Activated T-helper 1 cell treated with Interleukin-2 at 50 U/mL for 16 hours (primary cell): ENCODE measurements at places on chromosomes 1 and 21.

DNA sequence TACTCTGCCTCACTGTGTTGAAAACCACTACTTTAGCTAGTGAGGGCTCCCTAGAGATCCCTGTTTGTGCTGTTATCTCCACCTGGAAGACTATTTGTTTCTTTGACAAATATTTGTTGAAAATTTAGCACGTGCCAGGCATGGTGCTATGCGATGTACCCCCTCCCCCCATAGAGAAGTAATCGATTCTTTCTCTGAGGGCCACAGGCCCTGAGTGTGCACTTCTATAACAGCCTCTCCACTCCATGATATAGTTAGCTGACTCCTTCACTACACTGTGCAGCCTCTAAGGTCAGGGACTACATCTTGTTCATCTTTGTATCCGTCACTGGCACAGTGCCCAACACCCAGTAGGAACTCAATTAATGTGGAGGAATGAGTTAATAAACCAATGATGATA, 17.3 kb upstream of the RBM15 start:
- DNase-seq = no peak

DNA sequence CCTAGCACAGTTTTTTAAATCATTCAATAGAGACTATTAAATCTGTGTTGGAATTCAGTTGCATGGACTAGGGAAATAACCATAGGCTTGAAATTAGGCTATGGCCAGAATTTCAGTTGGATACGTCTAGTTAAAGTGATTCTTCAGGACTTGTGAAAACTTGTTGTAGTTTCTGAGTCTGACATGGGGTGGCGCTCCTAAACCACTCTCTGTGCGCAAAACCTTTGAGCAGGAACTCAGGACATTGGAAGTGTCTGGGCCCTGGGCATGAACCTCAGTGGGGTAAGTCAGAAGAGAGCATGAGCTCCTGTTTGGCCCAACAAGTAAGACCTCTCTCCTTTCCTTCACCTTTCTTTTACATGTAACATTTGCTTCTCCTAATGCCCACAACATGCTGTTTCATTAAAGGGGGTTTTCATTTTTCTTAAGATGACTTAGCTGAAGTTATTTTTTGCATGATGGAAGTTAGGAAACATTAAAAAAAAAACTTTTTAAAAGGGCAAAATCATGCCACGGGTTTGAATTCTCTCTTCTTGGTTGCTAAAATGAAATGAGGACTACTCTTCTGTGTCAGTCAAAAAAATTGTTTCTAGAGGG, 17.1 kb upstream of the CCDC190 start:
- DNase-seq = no peak

GRCh38 chr1:236502972-236503639, 20.7 kb upstream of the LGALS8 start:
- DNase-seq = no peak

DNA sequence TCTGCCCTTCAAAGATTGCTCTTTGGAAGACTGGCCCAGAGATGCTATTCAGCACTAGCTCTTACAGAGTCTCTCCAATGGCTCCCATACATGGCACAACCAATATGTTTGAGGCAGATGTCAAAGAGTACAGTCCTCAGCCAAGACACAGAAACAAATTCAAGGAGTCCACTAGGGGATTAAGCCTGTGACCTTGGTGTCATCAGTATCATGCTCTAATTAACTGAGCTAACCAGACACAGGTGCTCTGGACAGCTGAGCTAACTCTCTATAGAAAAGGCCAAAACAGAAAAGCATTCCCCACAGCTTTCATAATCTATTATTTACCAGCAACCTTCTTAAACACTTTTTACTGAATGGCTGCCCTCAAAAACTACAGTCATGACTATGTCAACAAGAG, 666.0 kb upstream of the PLXNA2 start:
- no peak for DNase-seq

DNA sequence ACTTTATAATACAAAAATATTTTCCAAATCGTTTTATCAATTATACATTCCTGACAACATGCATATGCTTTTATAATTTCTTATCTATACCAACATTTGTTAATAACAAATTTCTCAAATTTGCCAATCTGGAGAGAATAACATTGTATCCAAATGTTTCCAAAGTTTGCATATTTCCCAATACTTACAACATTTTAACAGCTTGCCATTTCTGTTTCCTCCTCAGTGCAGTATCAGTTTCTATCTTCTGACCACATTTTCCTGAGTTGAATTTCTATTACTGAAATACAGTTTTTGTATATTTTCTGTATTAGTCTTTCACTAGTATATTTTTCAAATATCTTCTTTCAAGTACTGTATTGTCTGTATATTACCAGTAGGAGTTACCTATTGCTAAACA, 1594.3 kb downstream of the PLA2G4A start:
- DNase-seq = no peak

- no peak for DNase-seq
Measured at GRCh38 chr1:44174630-44175029, 33.2 kb upstream of the KLF18 start.

GRCh38 chr1:1230656-1231399, 973 bp downstream of the SDF4 start:
- DNase-seq = no peak

GRCh38 chr1:107359472-107360241, 218.8 kb downstream of the NTNG1 start:
- no peak for DNase-seq

GRCh38 chr1:205283270-205284147, 38.0 kb downstream of the NUAK2 start:
- DNase-seq = no peak

- no peak for DNase-seq
Measured at GRCh38 chr1:164296172-164296571, 262.8 kb upstream of the PBX1 start.

DNA sequence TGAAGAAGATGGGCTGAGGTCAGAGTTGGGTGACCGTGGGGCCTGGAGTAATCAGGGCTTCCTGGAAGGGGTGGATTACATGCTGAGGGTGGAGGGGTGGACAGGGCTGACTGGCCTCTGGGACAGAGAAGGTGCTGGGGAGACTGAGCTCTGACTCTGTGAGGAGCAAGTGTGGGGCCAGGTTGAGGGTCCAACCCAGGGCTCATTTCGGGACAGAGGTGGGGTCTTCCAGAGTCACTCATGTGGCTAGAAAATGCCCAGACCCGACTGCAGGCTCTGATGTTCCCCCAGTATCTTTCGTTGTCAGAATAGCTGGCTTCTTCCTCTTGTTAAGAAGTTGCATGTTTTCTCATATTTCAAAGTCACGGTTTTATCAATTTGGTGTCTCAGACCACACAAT, 311.8 kb downstream of the PTPRU start:
- no peak for DNase-seq

- DNase-seq = no peak
Measured at GRCh38 chr1:110084227-110085078, 14.0 kb upstream of the ALX3 start.

DNA sequence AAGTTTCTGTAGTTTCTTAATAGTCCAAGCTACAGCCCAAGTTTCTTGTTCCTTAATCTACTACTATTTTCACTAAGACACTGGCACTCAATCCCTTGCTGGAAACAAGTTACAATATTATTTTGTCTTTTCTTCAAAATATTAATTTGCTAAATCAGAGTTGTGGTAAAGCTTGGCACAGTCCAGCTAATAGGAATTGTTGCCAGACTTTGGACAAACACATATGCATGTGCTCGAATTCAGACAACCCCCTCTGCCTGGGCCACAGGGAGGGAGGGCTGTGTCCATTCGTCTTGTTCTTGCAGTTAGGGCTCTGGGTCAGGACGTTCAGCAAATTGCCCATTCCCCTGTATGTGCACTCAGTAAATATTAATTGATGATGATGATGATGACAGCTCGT, 103.6 kb downstream of the CNIH3 start:
- no peak for DNase-seq

- no peak for DNase-seq
Measured at GRCh38 chr21:33642896-33643657, 776 bp downstream of the ITSN1 start.

GRCh38 chr1:152000964-152001630, 7.4 kb upstream of the S100A10 start:
- DNase-seq = no peak

DNA sequence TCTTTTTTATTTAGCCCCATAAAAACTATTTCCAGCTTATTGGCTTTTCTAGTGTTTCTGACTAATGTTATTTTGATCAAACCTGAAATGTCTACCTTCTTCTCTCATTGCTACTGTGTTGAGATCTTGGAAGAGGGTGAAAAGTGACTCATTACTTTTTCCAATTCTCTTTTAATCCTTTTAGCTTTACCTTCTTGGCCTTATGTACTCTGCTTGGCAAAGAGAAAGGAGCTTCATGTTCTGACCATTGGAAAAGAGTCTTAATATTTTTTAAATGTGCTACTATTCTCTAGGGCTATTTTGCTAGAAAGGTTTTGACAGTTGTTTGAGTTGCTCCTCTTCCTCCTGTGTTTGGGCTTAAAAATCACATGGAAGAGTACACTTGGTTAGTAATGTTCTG, 97.8 kb upstream of the CHODL start:
- DNase-seq = no peak

DNA sequence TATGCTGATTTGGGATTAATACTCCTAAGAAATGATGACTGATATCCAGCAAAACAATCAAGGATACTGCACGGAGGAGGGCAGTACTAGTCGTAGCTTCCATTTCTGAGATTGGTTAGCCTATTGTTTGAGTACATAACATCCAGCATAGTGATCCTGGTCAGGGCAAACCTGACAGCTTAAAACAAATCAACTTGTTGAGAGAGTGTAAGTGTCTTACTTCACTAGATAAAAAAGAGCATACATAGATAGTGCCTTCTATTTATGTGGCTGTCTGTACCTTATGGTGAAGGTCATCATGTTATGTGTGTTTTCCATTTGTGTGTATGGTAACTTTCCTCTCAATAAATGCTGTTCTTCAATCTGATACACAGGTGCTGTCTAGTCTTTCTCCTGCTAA, 228.4 kb downstream of the PTGER3 start:
- DNase-seq = no peak

DNA sequence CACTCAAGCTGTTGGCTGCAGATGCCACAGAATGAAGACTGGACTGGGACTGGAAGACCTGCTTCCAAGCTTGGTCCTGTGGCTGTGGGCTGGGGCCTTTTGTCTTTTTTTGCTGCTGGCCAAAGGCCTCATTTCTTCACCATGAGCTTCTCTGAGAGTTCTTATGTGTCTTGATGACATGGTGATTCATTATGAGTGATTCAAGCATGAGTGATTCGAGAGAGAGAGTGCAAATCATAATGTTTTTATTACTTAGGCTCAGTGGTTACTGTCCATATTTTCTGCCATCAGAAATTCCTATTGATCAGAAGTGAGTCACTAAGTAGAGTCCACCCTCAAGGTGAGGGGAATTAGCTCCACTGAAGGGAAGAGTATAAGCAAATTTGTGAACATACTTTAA, 94.0 kb downstream of the PCP4 start:
- no peak for DNase-seq

DNA sequence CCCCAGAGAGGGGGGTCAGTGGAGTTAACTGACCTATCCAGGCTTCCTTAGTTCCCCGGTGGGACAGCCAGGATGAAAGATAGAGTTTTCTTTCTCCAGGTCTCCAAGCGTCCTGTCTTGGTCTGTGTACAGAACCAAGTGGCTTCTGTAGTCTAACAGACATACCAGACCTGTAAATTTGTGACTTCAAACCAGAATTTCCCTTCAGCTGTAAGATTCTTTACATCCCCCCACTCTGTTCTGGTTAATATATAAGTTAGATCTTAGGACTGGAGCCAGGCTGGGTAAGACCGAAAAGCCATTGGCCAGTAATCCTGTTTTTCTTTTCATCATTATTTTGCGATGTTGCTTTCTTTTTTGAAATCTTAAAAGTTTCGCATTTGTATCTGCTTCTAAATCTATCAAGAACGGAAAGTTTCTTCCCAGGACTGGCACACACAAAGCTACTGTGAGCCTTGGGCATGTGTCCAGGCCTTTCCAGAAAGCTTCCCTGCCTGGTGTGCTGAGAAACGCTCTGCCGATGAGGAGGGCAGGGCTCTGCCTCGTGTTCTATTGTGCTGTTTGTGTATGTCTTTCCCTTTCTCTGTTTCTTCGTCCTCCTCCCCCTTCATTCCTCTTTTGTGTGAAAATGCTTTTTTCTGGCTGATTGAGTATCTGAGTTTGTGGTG, 72.3 kb downstream of the RGL1 start:
- no peak for DNase-seq

GRCh38 chr1:65564493-65564892, 144.0 kb downstream of the LEPR start:
- DNase-seq = no peak

DNA sequence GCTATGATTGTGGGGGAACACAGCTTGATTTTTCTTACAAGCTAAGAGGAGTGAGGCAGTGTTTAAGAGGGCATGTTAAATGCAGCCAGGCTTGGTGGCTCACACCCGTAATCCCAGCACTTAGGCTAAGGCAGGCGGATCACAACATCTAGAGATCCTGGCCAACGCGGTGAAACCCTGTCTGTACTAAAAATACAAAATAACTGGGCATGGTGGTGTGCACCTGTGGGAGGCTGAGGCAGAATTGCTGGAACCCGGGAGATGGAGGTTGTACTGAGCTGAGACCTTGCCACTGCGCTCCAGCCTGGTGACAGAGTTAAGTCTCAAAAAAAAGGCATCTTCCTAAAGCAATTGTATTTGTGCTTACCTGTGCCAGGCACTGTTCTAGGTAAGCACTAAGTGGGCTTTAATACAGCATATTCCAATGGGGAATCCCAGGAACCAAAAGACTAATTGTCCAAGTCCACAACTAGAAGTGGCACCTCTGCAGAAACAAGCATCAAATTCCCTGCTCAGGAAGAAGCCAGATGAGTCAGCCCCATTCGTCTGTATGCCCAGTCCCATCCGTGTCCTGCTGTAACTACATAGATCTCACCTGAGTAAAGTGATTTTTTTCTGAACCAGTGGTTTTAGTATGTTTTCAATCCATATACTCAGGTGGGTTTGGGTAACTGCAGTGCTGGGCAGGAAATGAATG, 4.6 kb downstream of the RCC1 start:
- no peak for DNase-seq

DNA sequence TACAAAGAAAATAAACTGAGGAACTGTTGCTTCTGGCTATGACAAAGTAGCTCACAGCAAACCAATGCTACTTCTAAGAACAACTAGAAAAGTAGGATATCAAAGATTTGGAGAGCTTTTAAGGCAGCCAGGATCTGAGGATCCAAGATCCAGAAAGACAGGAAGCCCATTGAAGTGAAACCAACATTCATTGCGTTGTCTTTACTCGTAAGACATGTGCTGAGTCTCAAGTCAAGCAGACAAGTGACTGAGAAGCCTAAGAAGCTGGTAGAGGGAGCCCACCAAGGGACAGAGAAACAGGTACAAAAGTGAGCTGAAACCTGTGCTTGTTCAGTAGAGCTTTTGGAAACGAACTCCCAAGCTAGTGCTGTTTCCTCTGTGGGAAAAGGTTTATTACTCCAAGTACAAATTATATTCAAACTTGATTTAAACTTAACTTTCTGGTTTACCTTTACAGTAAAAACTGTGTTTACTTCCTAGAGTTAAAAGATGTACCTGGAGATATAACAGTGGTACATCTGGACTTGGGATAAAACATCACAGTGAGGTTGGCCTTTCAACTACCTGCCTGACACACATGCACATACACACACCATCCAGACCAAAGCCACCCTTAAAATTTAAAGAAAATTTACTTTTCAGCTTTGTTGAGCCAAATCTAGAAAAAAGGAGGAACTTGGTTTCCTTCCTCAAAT, 41.2 kb downstream of the NME7 start:
- DNase-seq = no peak

GRCh38 chr1:1875932-1876331, 15.0 kb downstream of the GNB1 start:
- DNase-seq = no peak

- no peak for DNase-seq
Measured at GRCh38 chr1:19458815-19459417, 26.4 kb downstream of the CAPZB start.

- no peak for DNase-seq
Measured at GRCh38 chr1:101407505-101408211, 170.8 kb downstream of the S1PR1 start.
